Activated T-helper 9 cell treated with anti-CD3 and anti-CD28 coated beads, Interleukin-2, amount 50 U/mL, for 16 hours (primary cell): ENCODE measurements at places on chromosomes 11 and 22.
A peak's percentile ranks its signal among the peaks of the same experiment; 100 is the strongest.

DNA sequence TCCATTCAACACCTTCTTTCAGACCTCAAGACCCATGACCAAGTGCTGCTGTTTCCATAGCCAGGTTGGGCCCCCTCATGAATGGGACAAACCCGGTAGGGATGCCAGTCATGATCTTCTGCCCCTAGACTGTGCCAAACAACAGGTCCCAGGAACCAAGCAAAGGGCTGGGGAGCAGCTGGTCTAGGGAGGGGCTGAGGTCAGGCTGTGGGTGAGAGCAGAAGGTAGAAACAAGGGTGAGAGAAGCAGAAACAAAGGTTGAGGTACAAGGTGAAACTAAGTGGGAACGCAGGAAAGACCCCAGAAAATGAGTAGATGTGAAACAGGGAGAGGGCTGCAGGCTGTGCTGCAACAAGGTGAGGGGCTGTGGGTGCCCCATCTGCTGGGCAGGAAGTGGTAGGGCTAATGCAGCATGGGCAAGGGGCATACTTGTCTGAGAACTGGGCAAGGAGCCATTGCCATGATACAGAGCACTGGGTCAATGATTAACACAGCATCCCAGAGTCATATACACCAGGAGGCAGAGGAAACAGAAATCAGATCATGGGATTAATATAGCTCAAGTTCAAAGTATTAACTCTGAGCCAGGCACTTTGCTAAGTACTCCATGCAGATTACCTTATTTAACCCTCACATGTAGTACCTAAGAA is 45.9 kb downstream of the SLC1A2 start:
- DNase-seq, result no peak

- no peak for DNase-seq
Measured at GRCh38 chr11:85742873-85743275, 56.9 kb upstream of the CCDC89 start.

DNA sequence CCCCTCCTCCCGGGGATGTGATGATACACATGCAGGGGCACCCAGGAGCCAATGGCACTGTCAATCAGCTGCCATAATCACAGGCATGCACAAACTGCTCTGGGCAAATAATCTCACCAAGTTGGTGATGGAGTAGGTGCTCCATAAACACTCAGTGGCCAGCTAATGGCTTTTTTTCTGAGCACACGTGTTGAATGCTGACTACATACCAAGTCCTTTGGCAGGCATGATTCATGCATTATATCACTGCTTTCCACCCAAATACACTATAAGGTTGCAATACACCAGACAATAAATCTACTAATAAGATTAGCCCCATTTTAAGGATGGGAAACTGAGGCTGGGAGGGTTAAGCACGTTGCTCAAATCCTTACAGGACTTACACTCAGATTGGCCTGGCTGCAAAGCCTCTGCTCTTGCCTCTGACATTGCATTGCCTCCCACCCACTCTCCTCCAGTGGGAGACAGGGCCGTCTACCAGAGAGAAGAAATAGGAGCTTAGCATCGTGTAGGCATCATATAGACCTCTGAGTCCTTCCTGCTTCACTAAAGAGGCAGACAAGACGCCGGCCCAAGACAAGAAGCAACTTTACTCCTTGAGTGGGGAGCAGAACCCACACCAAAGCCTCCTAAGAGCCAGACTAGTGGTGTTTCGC is 32.7 kb upstream of the ACCSL start:
- DNase-seq, result no peak

DNA sequence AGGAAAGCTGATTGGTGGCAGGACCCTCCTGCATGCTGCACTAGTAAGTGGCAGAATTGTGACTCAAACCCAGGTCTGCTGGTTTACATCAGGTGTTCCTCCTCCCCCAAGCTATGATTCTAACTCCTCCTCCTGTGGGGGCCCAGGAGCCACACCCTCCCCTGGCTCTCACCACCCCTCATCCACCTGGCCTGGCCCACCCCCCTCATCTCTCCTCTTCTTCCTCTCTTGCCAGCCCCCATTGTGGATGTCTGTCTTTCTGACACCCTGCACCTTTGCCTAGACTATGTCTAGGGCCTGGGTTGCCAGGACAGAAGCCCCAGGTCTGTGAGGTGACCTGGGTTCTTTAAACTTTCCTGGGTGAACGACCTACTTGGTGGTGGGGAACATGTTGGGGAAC is 59.9 kb downstream of the GRIK4 start:
- DNase-seq, result no peak

- no peak for DNase-seq
Measured at GRCh38 chr11:46677991-46678740, 22.3 kb downstream of the ARHGAP1 start.

DNA sequence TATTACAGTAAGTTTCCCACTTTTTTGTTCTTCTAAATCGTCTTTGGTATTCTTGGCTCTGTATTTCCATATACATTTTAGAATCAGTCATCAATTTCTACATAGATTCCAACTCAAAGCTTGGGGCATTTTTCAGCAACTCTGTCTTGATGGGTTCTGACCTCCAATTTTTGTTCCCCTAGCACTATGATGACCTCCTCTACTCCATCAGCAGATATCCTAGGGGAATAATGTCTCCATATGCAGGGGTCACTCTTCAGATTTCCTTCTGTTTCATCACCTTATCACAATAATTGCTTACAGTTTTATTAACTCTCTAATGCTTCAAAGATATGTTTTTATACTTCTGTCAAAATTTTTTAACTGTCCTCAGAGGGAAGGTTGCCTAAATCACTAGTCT is 91.3 kb upstream of the TP53AIP1 start:
- DNase-seq, result no peak

GRCh38 chr22:29136782-29137700 is 64.2 kb downstream of the KREMEN1 start:
- DNase-seq, result no peak

GRCh38 chr11:82855616-82856015 is 44.6 kb downstream of the PRCP start:
- no peak for DNase-seq

DNA sequence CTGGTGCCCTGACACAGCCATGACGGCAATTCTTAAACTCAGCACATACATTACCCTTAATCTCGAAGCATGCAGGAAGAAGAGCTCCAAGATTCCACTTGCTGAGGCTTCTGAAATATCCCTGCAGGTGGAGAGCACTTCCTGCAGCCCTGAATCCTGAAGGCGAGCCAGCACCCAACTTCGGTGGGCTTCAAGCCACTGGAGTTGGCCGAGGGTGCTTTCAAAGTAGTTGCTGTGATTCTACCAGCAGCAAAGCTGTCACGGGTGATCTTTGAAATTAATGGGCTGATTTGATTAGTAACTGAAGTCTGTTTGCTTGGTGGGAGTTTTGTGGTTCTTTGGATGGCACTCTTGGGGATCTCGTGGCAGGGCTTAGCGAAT is 9.0 kb upstream of the FTH1 start:
- no peak for DNase-seq

DNA sequence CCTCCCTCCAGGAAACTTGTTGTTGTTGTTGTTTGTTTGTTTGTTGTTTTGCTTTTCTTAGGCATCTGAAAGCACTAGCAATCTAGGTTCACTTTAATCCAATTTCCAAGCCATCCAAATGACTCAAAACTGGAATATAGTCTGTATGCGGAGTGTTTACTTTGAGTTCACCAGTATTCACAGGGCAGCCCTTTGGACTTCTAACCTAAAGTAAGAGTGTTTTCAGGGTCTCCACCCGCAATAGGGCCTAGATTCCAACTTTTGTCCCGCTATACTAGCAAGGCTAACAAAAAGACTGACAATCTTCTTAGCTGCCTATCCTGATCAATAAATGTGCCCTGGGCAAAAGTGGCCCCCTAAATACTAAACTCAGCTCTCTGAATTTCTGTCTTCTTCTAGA is 13.6 kb downstream of the PGM2L1 start:
- DNase-seq, result no peak

GRCh38 chr11:67407688-67408163 is 3.8 kb downstream of the TBC1D10C start:
- no peak for DNase-seq

- no peak for DNase-seq
Measured at GRCh38 chr22:40660730-40661129, 18.6 kb upstream of the MCHR1 start.

DNA sequence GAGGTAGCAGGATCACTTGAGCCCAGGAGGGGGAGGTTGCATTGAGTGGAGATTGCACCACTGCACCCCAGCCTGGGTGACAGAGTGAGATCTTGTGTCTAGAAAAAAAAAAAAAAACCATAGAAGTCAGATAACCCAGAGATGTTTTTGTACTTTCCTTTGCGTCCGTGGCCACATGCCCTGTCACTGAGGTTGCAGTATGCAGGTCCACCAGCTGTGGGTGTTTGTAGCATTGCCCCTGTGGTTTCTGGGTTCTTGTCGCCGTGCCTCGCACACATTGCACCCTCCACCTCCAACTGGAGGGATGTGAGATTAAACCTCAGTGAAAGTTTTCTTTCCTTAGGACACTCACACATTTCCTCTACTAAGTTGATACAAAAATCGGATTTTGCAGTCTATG is 70.3 kb downstream of the TNRC6B start:
- peak; percentile 37 for DNase-seq

GRCh38 chr22:23696326-23696851 is 5.6 kb downstream of the RGL4 start:
- peak; percentile 51 for DNase-seq

DNA sequence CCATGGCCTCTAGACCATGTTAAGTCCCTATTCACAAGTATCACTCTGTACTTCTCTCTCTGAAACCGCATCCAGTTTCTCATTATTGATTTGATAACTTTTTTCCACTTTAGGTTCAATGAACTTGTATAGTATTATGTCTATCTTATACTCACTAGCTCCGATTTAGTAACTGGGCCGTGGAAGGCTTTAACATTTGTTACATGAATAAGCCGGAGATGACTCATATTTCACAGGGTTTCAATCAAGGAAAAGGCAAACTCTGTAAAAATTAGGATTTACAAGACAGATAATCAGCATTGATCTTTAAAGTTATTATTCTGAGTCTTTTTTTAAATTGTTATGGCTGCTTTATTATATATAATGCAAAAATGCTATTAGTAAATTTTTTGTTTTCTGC is 662.2 kb upstream of the CNTN5 start:
- DNase-seq, result no peak

DNA sequence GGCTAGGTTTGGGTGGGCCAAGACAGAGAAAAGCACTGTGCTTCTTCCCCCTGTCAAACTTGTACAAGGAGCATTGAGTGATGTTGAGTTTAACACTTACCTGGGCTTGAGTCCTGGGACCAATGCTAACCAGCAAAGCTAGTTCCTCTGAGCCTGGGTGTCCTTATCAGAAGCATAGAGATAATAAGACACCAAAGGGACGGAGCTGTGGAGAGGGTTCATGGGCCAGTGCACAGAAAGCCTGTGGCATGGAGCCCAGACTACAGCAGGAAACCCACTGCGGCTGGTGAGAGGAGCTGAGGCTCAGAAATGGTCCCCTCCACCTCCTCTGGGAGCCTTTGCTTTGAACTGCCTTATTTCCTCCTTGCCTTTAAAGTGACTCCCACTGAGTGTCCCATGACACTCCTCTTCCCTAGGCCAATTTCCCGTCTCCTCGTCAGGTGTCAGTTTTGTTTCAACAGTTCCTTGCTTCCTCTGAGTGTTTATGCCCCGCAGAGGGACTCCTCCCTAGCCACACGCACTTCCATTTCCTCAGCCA is 9.4 kb downstream of the SLCO2B1 start:
- DNase-seq, result no peak

GRCh38 chr11:103949781-103950180 is 86.7 kb upstream of the DDI1 start:
- DNase-seq, result no peak

DNA sequence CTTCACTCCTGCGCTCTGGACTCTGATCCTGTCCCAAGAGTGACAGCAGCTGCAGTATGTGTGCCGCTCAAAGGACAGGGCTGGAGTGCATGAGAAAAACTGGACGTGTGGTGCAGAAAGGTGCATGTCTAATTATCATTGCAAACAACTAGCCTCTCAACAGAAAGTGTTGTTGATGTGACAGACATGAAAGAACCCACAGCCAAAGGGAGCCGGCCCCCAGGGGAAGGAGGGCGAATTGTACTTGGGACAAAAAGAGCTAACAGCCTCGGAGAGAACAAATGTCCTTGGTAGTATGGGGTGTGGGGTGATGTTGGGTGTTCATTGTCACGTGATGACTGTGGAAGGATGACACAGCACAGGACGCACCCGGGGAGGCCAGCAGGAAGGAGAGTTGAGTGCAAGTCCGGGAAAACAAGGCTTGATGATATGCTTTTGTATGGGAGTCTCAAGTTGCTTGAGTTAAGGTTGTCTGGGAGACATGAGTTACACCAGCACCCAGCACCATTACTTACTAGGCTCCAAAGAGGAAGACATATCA is 325.5 kb downstream of the NTM start:
- no peak for DNase-seq

- DNase-seq, result no peak
Measured at GRCh38 chr11:72039856-72040401, 40.4 kb downstream of the NUMA1 start.

- no peak for DNase-seq
Measured at GRCh38 chr11:69192301-69192721, 36.6 kb downstream of the SMIM38 start.

DNA sequence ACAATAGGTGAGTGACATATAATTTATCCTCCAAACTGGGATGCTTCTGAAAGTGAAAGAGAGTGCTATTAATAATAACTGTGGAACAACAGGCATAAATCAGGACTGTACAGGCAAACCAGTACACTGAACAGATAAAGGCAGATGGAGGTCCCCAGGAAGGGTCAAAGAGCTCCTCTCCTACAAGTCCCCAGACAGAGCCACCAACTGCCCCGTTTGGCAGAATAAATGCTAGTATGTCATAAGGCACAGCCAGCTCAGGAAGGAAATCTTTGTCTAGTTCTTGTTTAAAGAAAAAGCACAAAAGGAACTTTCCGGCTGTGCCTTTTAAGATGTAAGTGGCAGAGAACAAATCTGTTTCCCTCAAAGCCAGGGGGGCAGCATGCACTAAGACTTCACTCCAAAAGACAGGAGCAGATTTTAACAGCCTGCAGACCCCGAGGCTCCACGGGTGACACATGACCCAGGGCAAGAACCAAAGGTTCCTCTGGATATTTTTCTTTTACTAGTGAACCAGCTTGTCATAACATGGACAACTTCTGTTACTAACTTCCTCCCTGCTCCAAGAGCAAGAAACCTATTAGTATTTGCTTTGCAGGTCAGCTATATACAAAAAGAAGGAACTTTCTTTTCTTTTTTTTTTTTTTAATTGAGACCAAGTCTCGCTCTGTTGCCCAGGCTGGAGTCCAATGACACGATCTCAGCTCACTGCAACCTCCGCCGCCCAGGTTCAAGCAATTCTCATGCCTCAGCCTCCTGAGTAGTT is 50.2 kb downstream of the MYH9 start:
- DNase-seq, result no peak

DNA sequence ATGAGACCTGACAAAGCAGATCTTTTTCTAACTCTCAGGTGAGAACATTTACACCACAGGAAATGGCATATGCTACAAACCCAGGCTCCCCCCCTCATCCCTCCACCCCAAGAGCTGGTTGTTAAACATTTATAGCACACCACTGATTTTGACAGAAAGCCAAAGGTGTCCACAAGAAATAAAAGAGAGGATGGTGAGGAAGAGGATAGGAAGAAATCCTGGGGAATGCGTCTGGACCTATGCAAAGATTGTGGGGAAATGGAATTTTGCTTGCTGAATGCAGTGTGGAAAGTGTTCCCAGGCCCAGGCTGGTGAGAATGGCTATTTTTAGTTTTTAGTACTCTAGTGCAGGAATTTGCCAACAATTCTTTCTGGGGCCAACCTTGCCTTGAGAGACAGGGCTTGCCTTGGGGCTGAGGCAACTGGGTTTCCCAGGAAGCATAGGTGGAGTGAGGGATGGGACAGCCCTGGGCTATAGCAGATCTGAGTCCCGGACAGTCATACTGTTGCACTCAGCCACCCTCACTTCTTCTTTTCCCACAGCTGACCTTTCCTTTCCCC is 163.9 kb downstream of the ADAMTS15 start:
- no peak for DNase-seq

GRCh38 chr11:35007277-35007676 is 90.9 kb downstream of the PDHX start:
- DNase-seq, result no peak
